ENCODE measurements at places on chromosomes 16 and 17.

DNA sequence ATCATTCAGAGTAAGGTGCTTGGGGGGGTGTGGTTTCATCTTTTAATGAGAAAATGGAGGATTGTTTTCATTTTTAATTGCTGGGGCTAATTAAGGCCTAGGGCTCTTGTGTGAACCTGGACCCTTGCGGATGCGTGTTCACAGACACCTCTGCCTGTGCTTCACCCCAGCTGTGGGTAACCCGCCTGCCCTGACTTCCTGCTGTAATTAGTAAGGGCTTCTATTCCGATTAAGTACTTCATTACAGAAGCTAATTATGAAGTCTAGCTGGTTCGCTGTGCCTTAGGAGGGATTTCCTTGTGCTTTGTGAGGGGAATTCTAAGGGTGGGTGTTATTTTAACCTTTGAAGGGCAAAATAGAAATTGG lies 215.3 kb downstream of the PMP22 start:
- no peak for DNase-seq

- DNase-seq: no peak
Measured at GRCh38 chr17:62062944-62063343, 2.1 kb downstream of the MED13 start.

GRCh38 chr16:81841722-81842121 lies 62.6 kb downstream of the PLCG2 start:
- DNase-seq: no peak

DNA sequence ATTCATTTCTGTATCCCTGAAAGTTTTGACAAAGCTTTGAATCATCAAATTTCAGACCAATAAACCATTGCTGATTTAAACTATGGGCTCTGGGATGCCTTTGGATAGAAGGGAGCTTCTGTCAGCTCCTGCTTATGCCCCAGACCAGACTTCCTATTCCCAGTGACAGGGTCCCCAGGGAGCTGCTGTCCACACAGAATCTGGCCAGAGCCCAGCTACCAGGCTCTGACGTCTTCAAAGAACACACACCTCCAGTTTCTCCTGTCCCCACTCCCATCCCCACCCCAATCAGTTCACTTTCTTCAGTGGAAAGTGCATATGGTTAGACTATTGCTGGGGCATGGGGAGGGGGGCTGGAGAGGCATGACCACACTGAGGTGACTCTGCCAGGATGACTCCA lies 51.6 kb upstream of the SREBF1 start:
- no peak for DNase-seq

DNA sequence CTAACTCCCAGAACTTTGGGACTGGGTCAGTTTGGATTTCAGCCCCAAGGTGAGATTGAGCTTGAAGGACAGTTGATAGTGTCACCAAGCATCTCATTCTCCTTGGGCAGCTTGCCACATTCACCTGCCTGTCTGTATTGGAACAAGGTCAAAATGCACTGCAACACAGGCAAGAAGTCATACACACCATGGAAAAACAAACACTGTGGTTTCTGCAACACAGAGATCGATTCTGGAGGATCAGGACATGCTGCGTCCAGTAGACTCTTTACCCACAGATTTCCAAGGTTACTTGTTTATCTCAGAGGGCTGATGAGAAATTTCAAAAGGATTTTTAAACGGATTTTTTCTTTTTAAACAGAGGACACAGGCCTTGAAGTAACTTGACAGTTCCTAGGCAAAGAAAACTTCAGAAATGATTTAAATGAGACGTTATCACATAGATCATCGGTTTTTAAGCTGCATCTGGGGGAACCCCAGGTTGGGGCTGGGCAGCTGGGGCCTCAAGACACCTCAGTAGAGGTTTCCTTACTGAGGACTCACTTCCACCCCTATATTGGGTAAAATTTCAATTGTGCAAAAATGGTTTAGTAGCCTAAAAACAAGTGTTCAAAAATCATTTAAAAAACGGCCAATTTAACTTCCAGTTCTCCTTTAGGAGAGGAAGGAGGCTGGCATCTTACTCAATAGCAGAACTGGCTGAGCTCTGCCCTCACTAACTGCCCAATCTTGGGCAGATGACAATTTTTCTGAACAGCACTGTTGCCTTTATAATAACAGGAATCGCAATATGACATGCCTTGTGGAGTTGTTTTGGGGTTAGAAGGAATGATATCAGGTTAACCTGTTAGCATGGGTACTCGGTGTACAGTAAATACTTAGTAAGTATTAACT lies 299.3 kb downstream of the XYLT1 start:
- DNase-seq: no peak

DNA sequence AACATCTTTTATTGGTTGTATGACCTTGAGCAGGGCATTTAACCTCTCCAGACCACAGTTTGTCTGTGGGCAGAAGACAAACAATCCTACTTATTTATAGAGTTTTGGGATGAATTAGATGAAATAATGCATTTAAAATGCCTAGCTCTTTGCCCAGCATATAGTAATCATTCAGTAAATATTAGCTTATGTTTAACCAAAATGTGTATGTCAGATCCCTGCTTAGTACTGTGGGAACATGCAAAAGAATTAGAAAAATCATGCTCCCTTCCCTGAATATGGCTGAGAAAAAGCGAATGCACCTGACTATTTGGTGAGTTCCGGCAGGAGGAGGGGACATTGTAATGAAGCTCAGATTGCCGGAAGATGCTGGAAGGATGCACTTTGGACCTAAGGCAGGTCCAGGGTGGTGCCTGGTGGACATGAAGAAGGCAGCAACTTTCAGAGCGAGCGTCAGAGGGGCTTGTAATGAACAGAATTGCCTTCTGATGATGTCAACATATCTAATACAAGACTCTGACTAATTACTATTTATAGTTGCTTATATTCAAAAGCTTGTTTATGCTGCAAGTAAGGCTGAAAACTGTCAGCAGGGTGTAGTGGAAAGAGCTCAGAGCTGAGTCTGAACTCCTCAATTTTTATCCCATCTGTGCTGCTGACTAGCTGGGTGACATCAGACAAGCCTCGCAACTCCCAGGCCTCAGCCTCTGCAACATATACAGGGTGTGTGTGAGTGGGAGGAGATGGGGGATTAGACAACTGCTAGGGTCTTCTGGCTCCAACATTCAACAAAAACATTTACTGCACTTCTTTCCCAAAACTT lies 221.2 kb downstream of the PRKCA start:
- no peak for DNase-seq

- no peak for DNase-seq
Measured at GRCh38 chr16:79505344-79505743, 95.2 kb downstream of the MAF start.

DNA sequence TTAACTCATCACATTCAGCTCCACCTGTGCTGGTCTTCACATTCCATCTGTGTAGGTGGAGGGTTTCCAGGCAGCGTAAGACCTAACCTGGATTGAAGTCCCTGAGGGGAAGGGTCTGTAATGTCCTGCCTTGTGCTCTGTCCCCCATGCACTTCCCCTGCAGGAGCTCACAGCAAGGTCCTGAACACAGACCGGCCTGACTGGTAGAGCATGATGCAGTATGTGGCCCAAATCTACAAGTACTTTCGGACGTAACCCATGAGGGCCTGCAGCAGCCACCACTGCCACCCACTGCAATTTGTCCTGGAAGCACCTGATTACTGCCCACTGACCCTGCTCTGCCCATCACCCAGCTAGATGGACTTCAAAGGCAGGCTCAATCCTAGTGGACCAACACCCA lies 36.6 kb upstream of the ADORA2B start:
- no peak for DNase-seq

DNA sequence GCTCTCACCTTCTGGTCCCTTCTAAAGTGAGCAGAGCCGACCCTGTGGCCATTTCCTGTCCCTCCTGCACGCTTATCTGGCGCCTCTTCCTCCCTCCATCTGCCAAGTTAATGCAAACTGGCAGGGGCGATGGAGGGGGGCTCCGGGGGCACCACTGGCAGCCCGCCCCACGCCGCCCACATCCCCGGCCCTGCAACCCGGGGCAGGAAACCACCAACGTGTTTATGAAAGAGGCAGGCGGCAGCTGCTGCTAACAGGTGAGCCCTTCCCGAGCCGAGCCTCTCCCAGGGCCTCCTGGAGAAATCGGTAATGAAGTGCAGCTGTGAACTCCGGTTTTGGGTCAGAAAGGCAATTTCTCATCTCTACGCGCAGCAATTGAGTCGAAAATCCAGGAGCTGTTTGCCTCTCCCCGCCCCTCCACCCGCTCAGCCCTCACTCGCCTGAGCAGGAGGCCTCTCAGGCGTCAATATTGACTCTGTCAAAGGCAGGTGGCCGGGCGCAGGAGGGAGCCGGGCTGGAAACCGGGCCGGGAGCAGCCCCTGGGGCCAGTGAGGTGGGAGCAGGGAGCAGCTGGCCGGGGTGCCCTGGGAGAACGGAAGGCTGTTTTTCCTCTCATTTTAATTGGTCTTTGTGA lies 164.4 kb upstream of the GSE1 start:
- DNase-seq: no peak

DNA sequence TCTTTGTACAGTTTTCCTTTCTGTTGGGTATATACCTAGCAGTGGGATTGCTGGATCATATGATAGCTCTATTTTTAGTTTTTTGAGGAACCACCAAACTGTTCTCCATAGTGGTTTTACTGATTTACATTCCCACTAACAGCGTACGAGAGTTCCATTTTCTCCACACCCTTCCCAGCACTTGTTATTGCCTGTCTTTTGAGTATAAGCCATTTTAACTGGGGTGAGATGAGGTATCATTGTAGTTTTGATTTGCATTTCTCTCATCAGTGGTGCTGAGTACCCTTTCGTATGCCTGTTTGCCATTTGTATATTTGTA lies 887 bp upstream of the EVI2B start:
- no peak for DNase-seq

DNA sequence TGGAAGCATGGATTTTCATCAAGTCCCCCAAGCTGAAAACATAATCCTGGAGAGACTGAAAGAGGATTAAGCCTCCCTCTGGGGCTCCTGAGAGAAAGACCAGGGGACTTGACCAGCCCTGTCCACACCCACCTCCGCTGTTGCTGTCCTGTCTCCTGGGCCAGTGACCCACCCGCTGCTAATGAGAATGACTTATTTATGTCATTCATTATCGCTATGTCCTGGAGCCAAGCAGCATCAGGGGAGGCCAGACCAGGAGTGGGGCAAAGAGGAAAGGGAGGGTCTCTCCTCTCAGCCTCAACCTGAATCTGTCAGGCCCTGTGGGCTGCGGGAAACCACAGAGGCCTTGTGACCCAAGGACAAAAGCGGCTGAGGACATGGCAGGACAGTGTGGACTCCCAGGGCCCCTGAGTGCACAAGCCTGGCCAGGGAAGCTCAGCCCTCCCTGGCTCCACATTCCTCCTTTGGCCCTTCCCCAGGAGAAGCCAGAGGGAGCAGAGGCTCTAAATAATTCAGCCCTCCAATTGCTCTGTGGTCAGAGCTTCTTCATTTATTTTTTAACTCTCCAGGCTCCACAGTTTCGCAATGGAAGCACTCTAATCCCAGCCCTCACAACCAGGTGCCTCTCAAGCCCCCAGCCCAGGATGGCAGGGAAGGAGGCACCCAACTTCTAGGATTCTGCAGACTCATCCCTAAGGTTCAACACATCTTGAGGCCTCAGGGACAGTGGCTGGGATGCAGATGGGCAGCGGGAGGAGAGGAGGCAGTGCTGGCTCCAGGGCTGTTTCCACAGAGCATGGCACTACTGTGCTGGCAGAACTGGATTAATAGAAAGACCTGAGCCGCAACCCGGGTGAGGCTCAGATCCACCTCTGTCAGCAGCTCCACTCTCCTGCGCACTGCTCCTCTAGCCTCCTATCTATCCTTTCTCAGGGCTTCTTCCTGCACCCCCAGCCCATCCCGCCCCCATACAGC lies 19.1 kb downstream of the CUEDC1 start:
- DNase-seq: no peak

DNA sequence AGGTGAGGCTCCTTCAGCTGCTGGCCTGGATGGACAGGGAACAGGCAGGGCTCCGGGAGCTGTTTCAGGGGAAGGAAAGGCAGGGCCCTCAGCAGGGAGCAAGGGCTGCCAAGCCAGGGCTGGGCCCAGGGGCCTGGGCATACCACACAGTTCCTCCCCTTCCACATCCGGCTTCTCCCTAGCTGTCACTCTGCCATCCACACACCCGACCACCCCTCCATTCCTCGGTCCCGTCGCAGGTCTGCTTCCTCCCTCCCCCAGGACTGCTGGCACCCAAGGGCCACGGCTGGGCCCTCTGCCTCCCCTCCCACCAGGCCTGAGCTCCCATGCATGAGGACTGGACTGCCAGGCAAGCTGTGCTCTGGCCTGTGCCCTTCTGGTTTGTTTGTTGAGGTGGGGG lies 24.0 kb downstream of the CDIP1 start:
- no peak for DNase-seq

- DNase-seq: no peak
Measured at GRCh38 chr16:29811170-29811895, 660 bp upstream of the PRRT2 start.

- no peak for DNase-seq
Measured at GRCh38 chr16:56481468-56482122, 30.2 kb downstream of the OGFOD1 start.

- DNase-seq: no peak
Measured at GRCh38 chr17:6496116-6496481, 51.8 kb downstream of the PIMREG start.

- no peak for DNase-seq
Measured at GRCh38 chr16:15954814-15955151, 5.4 kb downstream of the ABCC1 start.

- DNase-seq: peak; percentile 68
Measured at GRCh38 chr17:38322156-38322779, 21.5 kb downstream of the GPR179 start.

- DNase-seq: no peak
Measured at GRCh38 chr17:1440921-1441320, 15.1 kb downstream of the CRK start.

- DNase-seq: no peak
Measured at GRCh38 chr17:78885956-78886355, 17.0 kb downstream of the CEP295NL start.

DNA sequence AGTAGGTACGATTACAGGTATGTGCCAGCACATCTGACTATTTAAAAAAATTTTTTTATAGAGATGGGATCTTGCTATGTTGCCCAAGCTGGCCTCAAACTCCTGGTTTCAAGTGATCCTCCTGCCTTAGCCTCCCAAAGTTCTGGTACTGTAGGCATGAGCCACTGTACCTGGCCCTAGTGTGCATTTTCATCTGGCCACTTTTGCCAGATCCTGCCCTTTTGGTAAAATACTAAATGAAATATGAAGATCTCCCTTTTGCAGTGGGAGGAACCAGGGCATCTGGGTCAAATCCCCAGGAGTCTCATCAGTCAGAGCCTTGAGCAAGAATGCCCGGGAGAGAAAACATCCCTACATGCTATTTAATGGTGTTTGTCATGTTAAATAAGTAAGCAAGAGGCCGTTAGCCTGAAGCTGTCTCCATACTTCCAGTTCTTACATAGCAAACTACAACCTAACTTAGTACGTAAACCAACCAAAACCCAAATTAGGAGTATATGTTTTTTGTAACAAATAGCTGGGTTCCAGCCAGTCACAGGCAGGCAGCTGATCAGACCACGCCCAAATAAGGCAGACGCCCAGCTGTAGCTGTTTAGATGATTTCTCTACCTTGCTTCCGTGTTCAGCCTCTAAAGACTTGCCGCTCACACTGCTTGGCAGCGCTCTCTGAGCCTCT lies 46.5 kb upstream of the CLEC18A start:
- DNase-seq: no peak
